ENCODE measurements at places on chromosomes 11 and 22. TPM values are rescaled to one million over a fixed set of nuclear protein-coding genes. Genes with fewer than 3 reads are reported as not detected.

TMEM86A gene
- 0.36 TPM for total RNA-seq

GRCh38 chr11:106468531-106468930 lies 391.1 kb downstream of the AASDHPPT start:
- DNase-seq: no peak

B4GALNT4 gene
- 6.1 TPM for total RNA-seq

TEX12 gene
- total RNA-seq: not detected

GRCh38 chr22:36009085-36009484 lies 19.5 kb downstream of the RBFOX2 start:
- peak; percentile 63 for DNase-seq

GRCh38 chr11:112784323-112785073 lies 176.7 kb upstream of the NCAM1 start:
- no peak for DNase-seq

DNA sequence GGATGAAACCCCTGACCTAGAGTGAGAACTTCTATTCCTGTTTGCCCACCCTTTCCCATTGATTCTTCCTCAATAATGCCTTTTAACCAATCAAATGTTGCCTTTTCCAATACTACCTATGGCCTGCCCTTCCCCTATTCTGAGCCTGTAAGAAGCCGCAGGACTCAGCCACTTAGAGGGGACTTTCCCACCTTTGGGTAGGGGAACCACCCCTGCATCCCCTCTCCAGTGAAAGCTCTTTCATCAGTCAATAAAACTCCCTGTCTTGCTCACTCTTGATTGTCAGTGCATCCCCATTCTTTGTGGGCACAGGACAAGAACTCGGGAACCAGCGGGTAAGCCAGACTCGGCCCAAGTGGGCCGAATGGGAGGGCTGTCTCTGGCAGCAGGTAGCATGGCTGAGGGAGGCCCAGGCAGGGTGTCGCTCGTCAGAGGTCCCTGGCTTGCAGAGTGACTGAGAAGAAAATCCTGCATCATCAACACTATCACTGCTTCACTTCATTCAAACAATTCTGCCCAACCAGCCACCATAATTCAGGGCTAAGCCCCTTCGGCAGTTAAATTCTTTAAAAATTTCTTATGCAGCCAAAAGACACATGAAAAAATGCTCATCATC lies 30.4 kb downstream of the LDHAL6A start:
- DNase-seq: no peak

OR6T1 gene
- not detected for total RNA-seq

DNA sequence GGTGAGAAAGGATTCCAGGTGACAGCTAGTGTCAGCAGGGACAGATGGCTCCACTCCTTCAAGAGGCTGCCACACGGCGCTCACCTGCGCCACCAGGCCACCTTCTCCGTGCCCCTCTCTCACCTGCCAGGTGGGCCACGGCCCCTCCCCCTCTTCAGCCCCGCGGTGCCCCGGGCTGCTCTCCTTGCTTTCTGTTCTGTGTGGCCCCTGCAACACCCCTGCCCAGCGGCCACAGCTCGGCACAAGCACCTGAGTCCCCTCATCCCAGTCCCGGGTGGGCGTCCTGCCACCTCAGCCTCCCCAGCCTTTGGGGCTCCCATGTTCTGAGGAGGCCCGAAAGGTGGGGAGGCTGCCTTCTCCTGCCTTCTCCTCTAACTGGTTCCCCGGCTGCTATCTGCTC lies 46.4 kb downstream of the APOL1 start:
- no peak for DNase-seq

DNA sequence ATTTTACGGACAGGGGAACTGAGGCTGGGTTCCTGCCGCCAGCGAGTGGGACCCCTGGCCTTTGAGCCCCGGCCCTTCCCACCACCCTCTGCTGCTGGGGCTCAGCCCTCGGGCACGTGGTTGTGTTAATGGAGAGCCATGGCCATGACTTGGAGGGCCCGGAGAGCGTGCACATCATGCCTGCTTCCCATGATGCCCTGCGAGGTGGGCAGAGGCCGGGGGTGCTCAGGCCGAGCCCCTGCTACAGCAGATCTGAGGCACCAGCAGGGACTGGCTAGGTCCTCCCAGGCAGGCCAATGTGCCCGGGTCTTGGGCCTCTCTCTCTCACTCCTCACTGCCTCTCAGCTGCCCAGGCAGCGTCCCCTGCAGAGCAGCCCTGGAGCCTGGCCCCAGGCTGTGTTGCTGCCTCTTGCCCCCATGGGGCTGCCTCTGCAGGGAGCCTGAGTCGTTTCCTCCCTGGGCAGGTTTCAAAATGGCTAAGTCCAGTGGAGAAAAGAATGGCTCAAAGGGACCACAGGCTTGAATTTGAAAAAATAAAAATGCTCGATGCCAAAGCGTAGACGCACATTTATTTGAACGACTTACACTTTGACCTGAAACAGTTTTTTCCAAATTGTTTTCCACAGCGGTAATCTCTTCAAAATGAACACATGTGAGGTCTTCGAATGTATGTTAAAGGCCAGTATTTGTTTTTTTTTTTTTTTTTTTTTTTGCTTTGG lies 72.6 kb upstream of the CLDN5 start:
- DNase-seq: no peak

DNA sequence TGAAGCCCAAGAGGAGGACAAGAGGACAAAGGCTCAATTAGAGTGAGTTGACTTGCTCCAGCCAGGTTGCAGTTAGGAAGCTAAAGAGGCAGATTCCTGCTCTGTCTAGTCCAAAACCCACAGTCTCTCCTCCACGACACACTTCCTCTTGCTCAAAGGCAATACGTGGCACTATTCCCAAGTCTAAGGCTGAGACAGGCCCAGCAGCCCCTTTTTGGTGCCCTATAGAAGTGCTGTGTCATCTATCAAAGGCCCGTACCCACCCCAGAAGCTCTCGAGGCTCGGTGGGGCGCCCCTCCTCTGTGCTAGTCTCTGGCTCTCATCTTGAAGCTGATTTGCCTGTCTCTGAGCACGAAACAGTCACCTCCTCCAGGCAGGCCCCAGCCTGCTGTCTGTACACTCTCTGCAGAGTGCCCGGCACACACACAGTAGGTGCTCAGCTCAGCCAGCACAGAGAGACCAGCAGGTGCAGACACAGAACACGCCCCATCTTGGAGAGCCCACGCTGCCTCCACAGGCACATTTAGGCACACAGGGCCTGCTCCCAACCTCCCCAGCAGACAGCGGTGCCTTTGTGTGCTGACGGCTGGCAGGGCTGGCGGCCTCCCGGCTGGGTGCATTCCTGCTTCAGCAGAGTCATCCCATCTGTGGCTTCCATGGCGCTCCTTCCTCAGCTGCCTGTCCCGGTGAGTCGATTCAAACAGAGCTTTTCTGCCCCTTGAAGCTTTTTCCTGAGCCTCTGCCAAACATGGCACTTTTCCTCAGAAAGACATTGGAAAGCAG lies 52.8 kb downstream of the MYH9 start:
- DNase-seq: peak; percentile 84

- DNase-seq: no peak
These were observed 16.6 kb downstream of the PIH1D2 start for GRCh38 chr11:112057170-112057569.

DNA sequence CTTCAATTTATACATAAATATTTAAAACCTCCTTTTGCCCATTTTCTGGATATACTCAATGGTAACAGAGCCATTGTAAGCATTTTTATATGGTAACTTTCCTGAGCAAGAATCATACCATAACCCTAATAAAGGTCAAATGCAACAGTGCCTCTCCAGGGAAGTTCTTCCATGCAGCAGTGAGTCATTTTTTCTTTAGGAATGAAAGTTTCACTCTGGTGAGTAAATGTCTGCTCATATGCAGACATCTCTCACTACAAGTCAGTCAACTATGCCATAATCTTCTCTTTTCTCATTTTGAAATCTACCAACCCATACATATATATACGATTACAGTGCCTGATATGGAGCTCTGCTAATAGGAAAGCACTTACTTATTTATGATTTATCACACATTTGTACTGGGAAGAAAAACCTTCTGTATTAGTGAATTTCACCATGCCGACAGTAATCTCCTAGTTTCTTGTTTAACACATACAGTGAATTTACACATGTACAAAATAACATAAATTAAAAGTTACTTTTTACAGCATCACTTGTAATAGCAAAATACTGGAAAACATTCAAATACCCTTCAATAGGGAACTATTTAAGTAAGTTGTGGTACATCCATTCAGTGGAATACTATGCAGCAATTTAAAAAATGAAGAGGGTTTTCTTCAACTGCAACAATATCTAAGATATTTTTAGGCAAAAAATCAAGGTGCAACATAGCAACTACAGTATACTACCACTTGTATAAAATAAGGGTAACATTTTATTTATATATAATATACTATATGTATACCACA lies 16.0 kb downstream of the STK33 start:
- DNase-seq: peak; percentile 43

DNA sequence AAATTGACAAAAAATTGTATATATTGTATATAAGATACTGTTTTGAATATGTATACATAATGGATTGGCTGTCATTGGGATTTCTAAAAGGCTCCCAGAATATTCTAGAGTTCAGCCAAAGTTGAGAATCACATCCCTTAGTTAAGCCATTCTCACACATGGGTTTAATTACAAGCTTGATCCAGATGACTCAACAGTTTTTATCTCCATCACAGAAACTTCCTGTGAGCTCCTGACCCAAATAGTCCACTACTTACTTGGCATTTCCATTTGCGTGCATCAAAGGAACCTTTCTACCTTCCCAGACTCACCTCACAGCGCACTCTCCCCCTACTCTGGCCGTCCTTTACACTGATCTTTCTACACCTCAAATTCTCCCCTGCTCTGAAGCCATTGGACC lies 184.8 kb upstream of the ARHGAP20 start:
- DNase-seq: peak; percentile 80

GRCh38 chr11:16607675-16608644 lies 130.5 kb upstream of the C11orf58 start:
- peak; percentile 89 for DNase-seq

DNA sequence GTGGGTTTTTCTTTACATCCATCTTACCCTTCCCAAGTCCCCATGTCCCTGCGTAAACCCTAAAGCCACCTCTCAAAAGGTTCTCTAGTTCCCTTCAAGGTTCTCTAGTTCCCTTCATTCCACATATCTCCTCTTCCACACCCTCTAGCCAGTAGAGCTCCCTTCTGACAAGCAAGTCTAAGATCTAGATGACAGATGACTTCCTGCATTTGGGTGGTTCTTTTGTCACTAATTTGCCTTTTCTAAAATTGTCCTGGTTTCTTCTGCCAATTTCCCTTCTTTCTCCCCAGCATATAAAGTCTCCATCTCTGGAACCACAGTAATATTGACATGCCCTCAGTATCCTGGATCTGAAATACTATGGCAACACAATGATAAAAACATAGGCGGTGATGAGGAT lies 7.8 kb downstream of the CD3E start:
- DNase-seq: no peak

DNA sequence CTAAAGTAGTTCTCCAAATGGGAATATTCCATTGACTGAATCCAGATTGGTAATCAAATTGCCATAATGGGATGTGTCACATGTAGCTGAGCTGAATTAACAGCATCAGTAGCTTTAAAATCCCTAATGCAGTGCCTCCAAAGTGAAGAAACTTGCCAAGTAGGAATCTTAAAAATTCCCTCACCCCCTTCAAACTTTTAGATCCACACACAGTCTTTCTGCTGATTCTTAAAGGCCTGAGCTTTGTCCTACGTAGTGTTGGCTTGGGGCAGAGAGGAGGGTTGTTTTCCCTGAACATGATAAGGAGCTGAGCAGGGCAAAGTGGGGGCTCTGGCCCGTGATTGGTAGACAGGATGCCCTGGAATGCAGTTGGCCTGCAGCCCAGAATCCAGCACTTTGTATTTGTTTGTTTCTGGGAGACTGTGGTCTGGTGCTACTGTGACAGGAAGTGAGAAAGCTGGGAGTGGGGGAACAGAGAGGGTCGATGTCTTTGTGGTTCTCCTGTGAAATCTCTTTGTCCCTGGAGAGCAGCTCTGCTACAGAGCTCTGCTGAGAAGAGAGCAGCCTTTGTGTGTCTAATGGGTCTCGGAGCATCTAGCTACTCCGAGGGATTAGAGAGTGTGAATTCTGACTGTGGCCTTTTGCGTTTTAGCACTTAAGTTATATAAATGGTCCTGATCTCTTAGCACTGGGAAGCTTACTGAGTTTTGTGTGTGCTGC lies 16.9 kb downstream of the CTNND1 start:
- DNase-seq: peak; percentile 98

DNA sequence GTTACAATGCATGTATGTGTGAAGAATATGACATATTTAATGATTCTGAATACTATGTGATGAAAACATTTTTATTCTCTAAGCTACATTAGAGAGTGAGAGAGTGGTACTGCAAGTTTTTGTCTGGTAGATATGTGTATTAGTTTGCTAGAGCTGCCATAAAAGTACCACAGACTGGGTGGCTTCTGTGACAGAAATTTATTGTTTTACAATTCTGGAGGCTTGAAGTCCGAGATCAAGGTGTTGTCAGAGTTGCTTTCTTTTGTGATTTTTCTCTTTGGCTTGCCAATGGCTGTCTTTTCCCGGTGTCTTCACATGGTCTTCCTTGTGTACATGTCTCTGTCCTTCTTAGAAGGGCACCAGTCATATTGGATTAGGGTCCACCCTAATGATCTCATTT lies 6.9 kb upstream of the OR10W1 start:
- no peak for DNase-seq

GRCh38 chr22:33882991-33883390 lies 37.3 kb downstream of the LARGE1 start:
- DNase-seq: no peak

OR5B21 gene
- not detected for total RNA-seq

GRCh38 chr11:132062031-132062430 lies 691.6 kb downstream of the NTM start:
- DNase-seq: peak; percentile 62

OR8A1 gene
- not detected for total RNA-seq

DNA sequence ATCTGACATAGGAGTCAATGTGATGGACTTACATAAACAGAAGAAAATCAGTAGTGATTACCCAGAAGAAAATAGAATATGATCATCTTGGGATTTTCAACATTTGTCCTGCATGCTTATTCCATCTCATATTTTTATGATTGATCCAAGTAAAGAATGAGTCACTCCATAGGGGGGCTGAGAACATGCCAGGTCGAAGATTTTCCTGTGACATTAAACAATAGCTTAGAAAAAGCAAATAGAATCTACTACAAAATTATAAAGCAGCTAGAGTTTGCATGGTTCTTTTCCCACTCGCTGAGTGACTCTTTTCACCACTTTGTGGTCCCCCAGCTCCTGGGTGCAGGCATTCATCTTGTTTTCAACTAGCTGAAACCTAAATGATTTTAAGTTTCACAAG lies 56.3 kb downstream of the DDI1 start:
- DNase-seq: no peak

DNA sequence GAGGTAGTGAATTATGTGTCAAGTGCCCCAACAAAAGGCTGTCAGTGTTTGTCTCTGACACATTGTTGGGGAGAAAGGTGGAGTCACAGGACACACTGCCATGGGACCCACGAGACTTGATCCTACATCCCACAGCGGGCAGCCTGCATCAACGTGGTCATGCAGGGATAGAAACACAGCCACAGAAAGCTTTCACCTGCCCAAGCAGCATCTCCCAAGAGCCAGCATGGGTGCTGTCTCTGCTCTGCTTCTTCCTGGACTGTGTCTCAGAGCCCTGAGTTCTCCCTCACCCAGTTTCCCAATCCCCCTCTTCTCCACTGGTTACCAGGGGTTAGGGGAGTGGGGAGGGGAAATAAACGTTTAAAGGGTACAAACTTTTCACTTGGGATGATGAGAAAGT lies 97.2 kb downstream of the VPREB1 start:
- no peak for DNase-seq

FOLH1 gene
- not detected for total RNA-seq
